ENCODE measurements at places on chromosomes 12 and 14.

DNA sequence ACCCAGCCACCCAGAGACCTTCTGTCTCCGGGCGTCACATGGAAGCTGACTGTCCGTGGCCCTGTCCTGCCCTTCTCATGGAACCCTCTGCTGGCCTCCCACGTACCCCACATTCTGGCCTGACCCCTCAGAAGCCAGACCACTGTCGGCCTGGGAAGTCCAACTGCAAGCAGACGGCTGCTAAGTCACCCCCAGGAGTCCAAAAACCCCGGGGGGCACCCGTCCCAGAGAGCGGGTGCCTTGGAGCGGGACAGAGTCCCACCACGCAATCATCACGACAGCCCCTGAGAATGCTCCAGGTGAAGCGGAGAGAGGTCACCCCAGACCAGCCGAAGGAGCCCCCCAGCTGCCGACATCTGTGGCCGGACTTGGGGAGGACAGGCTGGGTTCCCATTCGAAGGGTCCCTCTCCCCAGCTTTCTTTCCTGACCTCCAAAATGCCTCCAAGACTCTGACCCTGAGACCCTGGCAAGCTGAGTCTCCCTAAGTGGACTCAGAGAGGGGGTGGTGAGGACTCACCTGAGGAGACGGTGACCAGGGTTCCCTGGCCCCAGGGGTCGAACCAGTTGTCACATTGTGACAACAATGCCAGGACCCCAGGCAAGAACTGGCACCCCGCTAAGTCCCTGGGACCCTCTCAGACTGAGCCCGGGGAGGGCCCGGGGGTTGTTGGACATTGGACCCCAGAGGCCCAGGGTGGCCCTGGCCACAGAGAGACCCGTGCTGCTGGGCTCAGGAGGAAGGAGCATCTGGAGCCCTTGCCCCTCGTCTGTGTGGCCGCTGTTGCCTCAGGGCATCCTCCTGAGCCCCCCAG lies 337.1 kb downstream of the TMEM121 start:
- no peak for DNase-seq

GRCh38 chr12:46921764-46922133 lies 96.0 kb upstream of the SLC38A4 start:
- no peak for DNase-seq

DNA sequence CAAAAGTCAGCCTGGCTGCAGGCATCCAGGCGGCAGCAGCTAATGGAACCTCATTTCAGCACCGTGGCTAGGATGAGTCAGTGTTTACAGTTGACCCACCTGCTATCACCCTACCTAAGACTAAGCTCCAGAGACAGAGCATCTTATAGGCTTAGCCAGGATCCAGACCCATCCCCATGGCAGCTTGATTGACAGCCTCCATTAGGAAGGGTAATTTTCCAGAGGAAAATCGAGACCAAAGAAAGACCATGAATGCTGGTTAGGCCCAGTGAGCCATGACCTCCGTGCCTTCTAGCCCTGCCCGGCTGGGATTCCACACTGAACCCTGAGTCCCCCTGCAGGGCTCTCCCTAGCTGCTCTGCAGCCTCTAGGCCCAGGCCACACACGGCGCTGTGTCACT lies 38.7 kb downstream of the TUNAR start:
- DNase-seq, result peak; percentile 89

DNA sequence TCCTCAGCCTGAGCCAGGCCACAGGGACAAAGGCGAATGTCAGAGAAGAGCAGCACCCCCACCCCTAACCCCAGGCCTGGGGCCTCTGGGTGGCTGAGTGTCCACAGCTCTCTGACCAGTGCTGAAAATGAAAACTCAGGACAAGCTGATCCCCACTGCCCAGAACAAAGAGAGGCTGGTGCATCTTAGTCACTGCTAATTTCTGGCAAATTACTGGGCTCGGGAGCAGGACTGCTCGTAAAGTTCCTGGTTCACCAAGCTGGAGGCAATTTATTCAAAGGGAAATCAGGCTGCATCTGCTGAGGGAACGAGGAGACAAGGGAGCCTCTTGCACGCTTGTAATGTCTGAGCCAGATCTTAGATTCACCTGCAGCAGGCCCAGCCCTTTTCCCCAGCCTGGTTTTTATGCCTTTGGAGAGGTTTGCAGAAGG lies 43.2 kb downstream of the CALM1 start:
- DNase-seq, result peak; percentile 72

- DNase-seq, result no peak
These were observed 239.4 kb upstream of the TMTC1 start for GRCh38 chr12:30023186-30023585.

DNA sequence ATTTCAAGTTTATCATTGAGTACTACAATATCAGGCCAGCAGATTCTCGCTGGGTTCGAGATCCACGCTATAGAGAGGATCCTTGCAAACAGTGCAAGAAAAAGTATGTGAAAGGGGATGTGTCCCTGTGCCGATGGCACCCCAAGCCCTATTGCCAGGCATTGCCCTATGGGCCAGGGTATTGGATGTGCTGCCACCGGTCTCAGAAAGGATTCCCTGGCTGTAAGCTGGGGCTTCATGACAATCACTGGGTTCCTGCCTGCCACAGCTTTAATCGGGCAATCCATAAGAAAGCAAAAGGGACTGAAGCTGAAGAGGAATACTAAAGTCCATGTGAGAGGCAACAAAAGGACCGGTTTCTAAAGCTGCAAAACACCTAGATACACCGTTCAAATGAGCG lies 59.4 kb downstream of the ATG14 start:
- DNase-seq, result no peak

DNA sequence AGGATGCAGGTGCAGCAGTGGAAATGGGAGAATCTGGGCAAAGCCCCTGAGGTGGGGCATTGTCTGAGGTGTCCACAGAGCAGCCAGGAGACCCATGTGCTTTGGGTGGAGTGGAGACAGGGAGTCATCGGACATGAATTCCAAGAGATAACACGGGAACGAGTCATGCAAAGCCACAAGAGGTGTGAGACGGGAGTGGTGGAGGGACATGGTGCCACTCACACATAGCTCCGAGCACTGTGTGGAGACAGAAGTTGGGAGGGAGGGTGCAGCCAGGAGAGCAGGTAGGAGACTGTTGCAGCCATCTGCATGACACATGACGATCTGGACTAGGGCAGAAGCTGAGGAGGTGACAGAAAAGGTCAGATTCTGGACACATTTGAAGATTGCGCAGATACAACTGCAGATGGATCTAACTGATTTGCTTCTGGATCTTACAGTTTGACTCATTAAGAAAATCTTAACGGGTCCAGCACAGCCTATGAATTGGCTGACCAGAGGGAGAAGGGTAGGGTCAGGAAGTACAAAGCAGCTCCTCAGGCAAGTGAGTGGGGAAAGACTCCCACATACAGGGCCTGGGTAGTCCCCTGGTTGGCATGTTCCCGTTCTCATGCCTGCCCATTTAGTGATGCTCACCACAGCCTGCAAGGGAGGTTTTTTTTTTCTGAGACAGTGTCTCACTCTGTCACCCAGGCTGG lies 379.8 kb downstream of the FUT8 start:
- DNase-seq, result no peak

DNA sequence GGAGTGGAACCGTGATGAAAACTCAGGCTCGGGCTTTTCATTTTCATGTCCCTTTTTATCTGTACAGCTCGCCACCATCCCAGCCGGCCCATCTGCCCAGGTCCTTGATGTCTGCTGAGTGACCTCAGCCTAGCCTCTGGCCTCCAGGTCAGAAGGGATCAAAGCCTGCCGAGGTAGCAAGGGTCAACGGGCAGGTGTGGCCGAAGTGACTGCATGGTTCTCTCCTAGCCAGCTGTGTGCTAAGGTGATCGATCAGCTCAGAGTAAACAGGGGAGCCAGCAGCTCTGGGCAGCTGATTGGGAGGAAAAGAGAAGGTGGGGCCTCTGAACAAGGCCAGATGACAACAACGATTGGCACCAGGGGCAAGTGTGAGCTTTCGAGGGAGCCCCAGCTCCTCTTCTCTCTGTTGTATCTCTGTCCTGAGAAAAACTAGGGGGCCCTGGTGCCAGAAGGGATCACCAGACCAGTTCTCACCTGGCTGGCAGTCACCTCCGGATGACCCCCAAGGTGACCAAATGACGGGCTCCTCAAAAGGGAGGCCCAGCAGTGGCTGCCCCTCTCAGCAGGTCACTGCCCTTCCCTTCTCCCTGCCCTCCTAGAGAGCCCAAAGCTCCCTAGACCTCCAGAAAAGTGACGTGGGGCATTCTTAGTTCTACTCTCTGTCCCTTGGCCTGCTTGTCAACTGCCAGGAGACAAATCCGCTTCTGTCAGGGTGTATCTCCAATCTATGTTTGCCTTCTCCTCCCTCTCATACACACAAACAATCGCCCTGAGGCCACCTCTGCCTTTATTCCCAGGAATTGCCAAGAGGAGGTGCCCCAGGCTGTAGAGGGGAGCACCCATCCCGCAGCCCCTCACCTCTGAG lies 3.4 kb downstream of the SLC6A12 start:
- no peak for DNase-seq

DNA sequence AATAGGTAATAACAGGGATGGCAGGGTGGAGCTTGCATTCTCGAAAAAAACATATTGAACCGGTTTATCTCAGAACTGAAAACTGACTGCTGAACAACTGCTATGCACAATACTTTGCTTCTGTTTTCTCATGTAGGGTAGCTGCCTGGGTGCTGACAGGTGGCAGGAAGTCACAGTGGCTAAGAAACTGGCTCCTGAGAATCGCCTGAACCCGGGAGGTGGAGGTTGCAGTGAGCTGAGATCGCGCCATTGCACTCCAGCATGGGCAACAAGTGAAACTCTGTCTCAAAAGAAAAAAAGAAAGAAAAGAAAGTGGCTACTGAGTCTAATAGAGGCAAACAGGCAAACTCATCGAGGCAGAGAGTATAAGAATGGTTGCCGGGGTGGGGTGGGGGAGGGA lies 113.1 kb downstream of the CCDC60 start:
- no peak for DNase-seq

DNA sequence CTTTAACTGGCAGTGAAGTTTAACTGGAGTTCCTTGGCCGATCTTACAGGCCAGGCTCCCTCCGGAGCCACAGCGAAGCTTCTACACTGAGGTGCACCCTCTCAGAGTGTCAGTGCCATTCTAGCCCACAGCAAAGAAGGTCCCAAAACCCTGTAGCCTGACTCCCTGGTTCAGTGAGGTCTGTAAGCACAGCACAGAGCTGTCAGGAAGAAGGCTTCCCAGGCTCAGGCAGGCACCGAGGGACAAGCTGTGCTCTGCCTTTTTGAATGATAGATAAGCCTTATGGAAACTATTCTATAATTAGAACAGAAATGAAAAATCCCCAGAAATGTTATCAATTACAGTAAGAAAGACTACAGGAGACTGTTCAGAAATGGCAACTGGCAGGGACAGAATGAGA lies 40.2 kb downstream of the MOK start:
- DNase-seq, result no peak

- DNase-seq, result no peak
These were observed 33.4 kb upstream of the ALG10 start for GRCh38 chr12:33988913-33989312.

DNA sequence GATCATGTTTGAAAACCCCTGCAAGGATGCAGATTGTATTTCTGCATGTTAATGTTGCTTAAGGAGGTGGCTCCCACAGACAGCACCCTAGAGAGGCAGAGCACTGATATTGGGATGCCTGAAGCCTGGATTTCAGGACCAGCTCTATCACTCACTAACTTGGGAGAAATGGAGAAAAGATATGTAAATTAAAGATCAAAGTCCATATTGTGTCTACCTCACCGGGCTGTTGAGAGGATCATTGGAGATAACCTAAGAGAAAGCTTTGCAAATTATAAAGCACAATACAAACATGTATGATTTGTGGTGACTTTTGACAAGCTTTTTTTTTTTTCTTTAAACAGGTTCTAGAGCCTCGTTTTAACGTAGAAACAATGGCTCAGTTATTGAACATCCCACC lies 7.6 kb upstream of the REP15 start:
- DNase-seq, result no peak

DNA sequence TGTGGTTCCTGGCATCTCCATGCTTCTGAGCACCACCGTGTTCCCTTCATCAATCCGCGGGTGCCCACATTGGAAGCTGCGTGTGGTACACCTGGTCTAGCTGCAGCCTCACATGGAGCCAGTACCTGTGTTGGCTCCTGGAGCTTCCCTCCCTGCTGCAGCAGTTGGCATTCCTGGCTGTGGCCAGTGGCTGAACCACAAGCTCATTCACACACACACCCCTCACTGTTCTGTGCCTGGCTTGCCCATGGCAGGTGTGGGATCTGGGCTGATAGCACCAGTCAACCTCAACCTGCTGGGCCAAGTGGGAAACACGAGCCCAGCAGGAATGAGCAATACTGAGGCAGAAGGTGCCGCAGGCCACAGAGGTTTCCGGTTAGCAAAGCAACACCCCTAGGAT lies 256.2 kb upstream of the LRFN5 start:
- DNase-seq, result no peak

- no peak for DNase-seq
These were observed 742.6 kb downstream of the TMEM121 start for GRCh38 chr14:106269029-106269428.

DNA sequence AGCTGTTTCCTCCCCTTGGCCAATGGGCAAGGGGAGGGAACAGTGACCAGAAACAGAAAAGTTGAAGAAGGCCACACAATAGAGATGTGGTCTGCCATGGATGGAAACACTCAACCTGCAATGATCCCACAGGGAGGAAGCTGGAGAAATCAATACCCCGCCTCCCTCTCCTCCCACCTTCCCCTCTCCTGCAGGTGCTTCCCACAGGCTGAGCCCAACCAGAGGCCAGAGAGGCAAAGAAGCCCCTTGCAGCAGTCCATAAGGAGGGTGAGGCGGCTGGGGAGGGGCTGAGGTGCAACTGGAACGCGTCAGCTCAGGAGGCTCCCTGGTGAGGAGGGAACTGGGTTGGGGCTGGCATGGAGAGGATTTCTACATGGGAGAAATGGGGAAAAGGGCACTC lies 84.0 kb downstream of the RNF34 start:
- peak; percentile 67 for DNase-seq

DNA sequence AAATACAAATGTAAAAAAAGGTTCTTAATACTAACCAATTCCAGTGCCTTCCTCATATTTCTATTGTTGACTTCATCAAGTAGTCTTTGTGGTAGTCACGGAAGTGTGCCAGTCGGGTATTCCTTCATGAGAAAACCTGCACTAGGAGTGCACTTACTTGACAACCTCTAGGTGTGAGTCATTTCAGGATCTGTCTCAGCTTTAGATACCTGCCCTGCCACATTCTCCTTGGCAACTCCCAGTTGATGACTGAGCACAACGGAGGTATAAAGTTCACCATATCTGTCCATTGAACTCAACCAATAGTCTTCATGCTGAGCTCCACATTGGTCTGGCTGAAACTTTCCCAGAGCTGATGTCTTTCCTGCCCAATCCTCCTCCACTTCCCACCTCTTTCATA lies 215.7 kb downstream of the SYT10 start:
- DNase-seq, result no peak

DNA sequence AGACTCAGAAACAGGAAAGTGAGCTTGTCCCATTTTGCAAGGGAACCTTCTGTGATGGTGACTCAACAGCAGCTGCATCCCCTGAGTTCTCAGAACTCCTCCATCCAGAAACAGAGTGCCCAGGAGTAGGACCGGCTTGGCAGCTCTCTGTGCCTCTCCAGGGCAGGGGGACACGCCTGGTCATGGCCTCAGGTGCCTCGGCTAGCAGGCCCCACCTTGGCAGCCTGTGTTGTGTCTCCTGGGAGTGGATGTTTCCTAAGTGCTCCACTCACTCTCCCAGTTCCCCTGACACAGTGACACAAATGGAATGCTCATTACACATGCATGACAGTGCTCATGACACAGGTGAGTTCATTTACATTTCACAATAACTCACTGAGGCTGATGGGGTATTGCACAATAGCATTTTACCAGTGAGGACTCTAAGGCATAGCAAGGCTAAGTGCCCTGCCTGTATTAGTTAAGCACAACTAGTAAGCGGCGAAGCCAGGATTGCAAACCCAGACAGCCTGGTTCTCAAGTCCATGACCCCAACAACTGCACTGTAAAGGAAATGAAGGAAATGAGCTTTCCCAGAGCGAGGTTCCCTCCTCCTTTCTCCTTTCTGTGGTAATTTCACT lies 47.4 kb downstream of the CALM1 start:
- no peak for DNase-seq
